ENCODE measurements at places on chromosomes 3 and 15. TPM values are rescaled to one million over a fixed set of nuclear protein-coding genes. Genes with fewer than 3 reads are reported as not detected.

The PAQR9 gene
- 24.3 TPM for total RNA-seq

The PLOD2 gene
- total RNA-seq, result 57.0 TPM

The GREM1 gene
- 1.6 TPM for total RNA-seq

The GOLGA8N gene
- 4.7 TPM for total RNA-seq

The GPR62 gene
- 0.08 TPM for total RNA-seq

The ATP13A5 gene
- total RNA-seq, result not detected

The ZNF860 gene
- total RNA-seq, result 0.42 TPM

The MKRN3 gene
- not detected for total RNA-seq

The TIMP4 gene
- 0.70 TPM for total RNA-seq

The THRB gene
- 23.9 TPM for total RNA-seq

The NIT2 gene
- 49.2 TPM for total RNA-seq

- peak; percentile 51 for DNase-seq
Measured at GRCh38 chr15:91271565-91272153, 171.6 kb downstream of the SV2B start.

DNA sequence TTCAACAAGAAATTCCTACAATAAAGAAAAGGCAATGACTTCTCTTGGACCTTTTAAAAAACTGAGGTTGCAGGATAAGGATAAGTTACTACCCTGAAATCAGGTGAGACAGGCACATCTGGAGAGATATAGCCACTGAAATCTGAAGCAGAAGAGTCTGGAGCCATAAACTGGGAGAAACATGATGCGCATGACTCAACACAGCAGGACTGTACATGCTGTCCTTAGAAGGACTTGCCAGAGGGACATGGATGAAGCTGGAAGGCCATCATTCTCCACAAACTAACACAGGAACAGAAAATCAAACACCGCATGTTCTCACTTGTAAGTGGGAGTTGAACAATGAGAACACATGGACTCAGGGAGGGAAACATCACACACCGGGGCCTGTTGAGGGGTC lies 1020.2 kb downstream of the AGBL1 start:
- no peak for DNase-seq

GRCh38 chr3:124993466-124993865 lies 58.9 kb upstream of the MUC13 start:
- no peak for DNase-seq

DNA sequence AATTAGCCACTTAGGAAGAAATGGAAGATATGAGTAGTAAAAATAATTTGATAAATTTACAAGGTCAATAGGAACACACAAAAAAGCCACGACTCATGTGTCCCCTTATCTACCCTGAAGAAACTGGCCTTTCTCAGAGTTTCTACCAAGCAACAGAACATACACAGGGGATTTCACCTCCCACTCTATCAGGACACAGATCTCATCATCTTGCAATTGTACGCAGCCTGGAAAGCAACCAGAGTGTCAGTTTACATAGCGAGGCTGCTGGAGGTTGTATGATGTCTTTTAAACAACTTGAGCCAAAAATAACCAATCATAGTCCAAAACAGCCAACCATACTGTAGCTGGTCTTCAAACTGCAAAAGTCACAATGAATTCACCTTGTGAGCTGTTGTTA lies 19.7 kb upstream of the LMOD3 start:
- DNase-seq, result no peak

DNA sequence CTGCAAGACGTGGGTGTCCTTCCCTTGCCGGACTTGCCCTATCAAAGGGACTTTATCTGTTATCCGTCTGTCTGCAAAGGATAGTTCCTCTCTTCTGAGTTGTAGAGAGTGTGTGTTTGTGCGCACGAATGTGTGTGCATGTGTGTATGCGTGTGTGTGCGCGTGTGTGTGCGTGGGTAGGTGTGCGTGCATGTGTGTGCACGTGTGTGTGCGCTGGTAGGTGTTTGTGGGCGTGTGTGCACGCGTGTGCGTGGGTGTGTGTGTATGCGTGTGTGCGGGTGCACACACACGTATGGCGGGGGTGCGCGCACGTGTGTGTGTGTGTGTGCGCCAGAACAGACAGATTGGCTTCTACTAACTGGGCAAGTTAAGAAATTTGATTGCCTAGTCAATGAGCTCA lies 4.1 kb upstream of the BMF start:
- no peak for DNase-seq

DNA sequence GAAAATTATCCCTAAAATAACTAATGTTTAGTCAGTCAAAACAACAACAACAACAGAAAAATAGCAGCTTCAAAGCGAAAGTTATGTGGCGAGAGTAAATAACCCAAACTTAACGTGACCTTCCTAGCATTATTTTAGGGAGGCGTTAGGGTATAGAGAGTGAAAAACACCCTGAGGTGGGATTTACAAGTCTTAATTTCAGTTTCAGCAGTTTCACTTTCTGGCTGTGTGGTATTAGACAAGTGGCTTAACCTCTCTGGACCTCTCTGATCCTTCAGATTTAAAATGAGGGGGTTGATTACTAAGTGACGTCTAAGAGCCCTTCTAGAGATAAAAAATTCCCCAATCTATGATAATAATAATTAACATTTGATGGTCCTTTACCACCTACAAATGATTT lies 291.2 kb downstream of the ZBTB20 start:
- no peak for DNase-seq

DNA sequence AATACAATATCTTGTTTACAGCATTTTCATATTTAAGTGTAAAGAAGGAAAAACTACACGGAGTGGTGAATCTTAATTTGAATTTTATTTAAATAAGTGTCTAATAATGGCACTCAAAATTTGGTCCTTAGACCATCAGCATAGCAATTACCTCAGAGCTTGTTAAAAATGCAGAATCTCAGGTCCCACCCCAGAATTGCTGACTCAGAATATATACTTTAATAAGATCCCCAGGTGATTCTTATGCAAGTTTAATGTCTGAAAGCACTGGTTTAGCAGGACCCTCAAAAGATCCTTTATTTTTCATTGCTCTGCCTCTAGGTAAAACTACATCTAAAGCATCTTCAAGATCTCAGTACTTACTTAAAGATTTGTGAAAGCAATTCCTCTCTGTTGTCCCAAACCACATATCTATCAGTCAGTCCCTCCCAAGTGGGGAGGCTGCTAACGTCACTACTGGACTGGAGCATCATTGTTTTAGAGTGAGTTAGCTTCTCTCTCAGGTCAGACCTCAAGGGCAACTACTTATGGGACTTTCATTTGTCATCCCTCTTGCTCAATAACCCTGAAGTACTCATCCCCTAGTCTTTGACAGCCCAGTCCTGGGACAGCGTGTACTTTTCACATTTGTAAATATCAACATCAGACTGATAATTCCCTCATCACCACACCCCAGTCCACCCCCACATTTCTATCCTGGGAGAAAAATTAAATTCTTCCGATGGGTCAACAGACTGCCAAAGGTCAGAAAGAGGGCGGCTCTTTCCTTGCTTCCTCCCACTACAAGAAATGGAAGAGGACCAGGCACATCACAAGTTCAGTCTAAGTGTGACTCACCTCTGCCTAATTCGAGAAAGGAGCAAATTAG lies 76.7 kb downstream of the CBLB start:
- no peak for DNase-seq

DNA sequence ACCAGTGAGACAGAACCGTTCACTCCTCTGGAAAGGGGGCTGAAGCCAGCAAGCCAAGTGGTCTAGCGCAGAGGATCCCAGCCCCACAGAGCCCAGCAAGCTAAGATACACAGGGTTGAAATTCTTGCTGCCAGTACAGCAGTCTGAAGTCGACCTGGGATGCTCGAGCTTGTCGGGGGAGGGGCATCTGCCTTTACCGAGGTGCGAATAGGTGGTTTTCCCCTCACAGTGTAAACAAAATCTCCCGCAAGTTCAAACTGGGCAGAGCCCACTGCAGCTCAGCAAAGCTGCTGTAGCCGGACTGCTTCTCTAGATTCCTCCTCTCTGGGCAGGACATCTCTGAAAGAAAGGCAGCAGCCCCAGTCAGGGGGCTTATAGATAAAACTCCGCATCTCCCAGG lies 11.4 kb downstream of the CEP97 start:
- no peak for DNase-seq

DNA sequence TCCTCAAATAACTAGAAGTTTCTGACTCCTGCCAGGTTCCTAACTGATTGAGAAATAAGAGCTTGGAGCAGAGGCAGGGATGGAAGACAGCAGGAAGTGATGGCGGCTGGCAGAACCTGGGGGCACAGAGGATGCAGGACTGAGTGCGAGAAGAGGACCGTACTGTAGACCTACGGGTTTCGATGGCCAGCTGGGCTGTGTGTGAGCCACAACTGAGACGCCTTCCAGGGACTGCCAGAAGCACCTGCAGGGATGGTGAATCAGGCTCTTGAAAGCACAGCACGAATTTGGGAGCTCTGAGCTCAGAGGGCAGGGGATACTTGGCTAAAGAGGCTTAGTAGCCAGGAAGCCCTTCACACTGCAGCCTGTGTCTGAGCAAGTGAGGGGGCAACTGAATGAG lies 165.6 kb downstream of the ABHD5 start:
- no peak for DNase-seq

- no peak for DNase-seq
Measured at GRCh38 chr3:127718916-127719290, 46.2 kb downstream of the ABTB1 start.

DNA sequence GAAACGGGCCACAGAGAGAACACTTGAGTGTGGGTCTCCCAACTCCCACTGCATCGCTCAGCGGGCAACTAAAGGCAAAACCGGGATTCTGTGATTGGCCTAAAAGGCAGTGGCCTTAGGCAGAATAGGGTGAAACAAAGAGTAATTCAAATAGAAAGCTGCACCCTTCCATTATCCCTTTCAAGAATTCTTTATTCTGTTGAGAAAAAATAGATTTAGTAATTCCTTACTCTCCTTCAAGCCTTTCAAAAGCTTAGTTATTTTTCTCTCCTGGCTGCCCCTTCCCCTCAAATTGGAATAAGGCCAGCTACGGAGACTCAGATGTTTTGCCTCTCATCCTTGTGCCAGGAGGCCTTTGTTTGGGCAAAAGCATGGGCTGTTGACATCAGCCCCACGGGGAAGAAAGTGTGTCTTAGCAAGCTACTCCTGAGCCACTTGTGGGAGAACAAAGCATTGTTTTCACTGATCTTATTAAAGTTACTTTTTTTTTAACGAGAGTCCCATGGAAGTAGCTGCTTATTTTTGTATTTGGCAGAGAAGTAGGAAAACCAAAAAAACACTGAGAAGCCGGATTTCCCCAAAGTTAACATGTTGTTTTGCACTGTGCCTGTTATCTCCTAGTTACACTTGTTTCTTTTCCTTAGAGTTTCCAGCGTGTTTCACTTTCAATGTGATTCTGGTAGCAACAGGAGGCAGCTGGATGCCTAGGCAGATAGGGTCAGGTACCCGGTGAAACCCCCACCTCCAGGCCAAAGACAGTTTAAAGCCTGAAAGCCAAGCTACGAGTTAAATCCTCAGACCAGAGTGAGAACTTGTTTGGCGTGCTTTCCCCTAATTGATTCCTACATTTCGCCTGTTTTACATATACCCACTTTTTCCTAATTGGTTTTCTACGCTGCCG lies 2.2 kb downstream of the ST6GAL1 start:
- no peak for DNase-seq

DNA sequence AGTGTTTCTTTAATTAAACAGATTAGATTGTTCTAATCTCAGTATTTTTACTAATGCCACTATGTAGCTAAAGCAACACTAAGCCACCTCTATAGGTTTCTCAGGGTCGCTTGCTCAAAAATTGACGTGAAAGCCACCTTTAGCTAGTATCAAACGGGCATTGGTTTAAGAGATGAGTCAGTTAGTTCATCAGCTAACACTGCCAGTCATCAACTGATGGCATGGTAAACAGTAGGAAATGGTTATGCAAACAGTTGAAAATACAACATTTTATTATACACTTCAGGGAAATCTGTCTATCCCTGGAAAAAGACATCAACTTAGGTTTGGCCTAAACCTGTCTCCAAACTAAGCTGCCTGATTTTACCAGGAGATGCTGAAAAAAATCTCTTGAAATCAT lies 582.3 kb upstream of the NAALADL2 start:
- no peak for DNase-seq

- no peak for DNase-seq
Measured at GRCh38 chr3:16374935-16375245, 109.9 kb downstream of the OXNAD1 start.

- no peak for DNase-seq
Measured at GRCh38 chr15:61441891-61442290, 212.8 kb upstream of the RORA start.

GRCh38 chr3:44442596-44443309 lies 34.7 kb downstream of the ZNF445 start:
- DNase-seq, result no peak

- no peak for DNase-seq
Measured at GRCh38 chr3:169509780-169510692, 153.5 kb downstream of the MECOM start.

DNA sequence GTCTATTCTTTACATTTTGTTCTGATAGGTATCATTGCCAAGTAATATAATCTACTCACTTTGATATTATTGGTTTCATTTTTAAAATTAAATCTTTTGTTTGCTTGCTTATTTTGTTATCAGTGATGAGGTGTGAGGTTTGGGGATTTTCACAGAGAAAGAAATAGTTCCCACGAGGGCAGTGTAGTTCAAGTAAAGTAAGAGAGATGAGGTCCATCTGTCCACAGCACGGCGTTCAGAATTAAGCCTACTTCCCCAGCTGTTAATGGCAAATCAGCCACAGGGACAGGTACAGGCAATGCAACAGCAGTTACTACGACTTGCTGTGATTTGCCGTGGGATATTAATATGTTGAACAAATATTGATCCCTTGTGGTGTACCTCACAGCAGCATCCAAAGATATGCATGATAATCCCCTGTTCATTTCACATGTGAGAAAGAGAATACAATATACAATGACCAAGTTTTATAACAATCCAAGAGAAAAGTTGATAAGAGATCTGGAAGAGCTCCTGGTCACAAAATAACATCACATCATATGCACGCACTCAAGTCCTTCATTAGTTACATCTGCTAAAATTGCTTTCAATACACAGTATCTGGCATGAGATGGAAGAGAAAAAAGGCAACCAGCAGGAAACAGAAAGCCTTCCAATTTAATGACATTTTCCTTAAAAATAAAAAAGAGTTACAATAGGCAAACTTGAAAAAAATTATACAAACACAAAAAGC lies 131.6 kb downstream of the TUSC7 start:
- DNase-seq, result no peak

DNA sequence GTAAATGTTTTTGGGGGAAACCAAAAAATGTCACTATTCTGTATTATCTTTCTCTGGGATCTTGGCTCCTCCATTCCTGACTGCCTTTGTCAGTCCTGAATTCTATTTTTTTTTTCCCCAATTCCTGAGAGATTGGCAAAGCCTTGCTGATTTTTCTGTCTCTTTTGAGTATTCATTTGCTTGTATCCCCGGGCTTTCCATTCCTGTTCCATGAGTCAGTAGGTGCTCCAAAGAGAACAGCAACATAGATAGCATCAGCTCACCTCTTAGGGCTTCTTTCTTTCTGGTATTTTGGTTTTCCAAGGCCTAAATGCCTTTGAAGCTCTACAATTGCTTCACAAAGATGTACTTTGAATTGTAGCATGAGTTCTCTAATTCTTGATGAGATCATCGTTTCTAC lies 271.7 kb upstream of the LRRC3B start:
- DNase-seq, result no peak

- DNase-seq, result no peak
Measured at GRCh38 chr3:143078883-143079282, 40.7 kb upstream of the CHST2 start.

GRCh38 chr15:63943829-63944680 lies 102.2 kb downstream of the DAPK2 start:
- no peak for DNase-seq

GRCh38 chr3:17032407-17033034 lies 147.8 kb downstream of the PLCL2 start:
- DNase-seq, result no peak

All from liver (tissue), 10 donors.